ENCODE measurements at places on chromosomes 13 and 19.

DNA sequence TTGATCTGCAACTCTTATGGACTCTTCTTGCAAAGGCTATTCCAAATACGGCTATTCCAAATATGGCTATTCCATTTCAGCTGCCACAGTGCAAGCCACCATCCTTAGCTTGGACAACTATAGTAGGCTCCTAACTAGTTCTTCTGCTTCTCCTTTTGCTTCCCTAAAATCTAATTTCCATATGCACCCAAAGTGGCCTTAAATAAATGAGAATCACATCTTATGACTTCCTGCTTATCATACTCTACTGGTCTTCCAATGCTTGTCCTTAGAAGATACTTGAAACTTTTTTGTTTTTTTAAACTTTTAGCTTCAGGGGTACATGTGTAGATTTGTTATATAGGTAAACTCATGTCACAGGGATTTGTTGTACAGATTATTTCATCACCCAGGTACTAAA is 4.9 kb downstream of the UCHL3 start:
- DNase-seq = no peak

DNA sequence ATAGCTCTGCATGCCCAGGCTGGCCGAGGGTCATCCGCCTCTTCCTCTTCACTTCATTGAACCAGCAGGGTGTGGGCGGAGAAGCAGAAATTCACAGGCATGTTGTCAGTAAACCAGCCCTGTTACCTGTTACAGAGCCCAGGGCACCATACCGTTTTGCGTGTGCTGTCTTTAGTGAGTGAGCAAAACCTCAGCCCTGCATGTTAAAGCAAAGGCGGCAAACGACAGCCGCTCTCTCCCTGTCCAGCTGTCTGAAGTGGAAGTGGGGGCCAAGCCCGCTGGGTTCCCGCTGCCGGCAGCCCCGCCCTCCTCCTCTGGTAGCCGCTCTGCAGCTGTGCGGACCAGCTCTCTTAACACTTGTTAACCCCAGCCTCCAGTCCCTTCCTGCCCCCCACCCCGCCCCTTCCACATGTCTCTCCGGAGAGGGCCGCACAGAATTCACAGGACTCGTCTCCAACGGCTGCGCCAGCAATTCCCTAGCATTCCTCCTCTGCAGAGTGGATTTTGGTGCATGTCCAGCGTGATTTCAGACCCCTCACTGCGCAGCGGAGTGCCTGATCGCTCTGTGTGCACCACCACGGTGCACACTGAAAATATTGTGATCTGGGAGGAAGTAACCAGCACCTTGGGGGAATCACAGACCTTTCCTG is 12.7 kb downstream of the KLHL26 start:
- DNase-seq = no peak

DNA sequence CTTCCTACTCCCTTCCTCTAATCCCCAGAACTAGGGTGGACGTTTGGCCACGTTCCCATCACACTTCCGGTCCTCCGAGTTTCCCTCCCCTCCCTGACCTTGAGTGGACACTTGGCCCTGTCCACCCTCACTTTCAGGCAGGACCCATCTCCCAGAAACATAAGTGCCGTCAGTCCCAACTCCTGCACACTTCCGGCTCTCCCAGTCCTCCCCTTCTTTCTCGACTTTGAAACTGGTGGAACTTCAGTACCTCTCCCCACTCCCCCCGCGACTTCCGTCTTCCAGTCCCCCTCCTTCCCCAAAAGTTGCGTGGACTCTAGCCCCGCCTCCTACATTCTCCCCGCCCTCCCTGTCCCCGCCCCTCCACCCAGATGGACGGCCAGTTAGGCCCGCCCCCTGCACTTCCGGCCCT is 278 bp upstream of the ZNF274 start:
- DNase-seq = no peak

DNA sequence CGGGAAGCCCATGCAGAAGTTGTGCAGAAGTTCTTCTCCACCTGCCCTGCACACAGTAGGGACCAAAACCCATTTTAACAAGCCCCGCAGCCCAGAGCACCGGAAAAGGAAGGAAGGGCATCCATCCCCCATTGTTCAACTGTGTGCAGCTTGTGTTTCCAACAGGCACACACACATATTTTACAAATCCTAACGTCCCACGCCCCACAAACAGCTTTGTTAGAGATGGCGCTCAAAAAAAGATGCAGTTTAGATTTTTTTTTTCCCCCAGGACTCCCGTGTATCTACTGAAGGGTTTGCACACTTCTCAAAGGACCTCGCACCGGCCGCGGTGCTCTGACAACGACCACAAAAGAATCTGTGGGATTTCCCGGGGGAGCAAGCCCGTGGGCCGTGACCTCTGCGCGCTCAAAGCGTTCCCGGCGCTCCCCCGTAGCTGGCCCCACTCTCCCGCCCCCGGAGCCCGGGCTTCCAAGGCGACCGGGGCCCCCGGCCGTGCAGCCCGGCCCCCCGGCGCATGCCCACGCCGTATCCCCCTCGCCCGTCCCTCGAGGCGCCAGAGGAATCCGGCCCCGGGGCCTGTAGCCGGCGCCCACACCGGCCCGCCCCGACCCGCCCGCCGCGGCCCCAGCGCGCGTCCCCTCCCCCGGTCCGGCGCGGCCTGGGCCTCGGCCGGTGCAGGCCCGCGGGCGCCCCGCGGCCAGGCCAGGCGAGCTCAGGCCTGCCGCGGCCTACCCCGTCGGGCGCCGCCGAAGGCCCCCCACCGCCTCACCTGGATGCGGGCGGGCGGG is 523 bp downstream of the ELAVL1 start:
- peak; percentile 78 for DNase-seq

DNA sequence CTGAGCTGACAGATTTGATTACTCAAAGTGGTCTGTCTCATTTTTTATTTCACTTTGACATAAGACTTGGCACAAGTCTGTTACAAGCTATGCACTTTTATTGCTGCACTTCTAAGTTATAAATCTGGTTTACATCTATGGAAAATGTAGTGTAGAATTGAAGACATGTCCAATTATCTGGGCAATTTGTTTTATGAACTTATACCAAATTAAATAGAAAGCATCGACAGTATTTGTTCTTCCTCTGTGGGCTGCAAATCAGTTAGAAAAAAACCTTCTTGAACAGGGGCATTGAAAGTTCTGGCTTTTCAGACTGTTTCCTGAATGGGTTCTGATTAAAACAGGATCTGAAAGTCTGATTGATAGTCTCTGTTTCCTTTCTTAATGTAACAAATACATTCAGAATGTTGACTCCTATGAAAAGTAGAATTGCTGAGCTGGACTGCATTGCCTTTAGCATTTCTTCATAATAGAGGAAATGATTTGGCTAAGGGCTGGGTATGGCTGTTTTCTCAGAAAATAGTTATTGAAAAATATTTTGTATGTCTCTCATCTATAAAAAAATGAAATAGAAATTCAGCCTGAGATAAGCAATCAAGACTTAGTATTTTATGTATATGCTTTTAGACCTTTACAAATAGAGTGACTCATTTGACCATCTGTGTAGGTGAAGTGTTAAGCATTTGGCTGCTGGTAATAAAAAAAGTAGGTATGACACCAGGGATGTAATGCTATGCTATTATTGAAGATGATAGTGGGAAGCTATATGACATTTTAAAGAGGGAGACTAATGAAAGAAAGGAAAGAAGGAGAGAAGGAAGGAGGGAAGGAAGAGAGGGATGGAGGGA is 210.9 kb upstream of the SPRY2 start:
- no peak for DNase-seq

DNA sequence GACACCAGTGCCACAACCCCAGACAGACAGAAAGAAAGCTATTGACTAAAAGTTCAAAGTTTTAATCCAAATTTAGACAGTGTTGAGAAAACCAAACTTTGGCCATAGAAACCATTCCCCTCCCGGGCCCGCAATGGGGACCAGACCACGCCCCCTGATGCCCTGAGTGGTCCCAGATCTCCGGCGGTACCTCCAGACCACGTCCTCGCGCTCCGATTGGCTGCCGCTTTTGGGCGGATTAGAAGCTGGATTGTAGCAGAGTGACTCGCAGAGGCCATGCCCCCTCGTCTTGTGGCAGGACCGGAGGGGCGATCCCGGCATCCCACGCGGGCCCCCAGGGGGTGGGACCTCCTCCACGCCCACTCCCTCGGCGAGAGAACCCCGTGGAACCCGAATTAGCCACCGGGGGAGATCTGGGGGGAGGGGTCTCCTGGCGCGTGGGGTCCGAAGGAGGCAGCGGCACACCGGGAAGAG is 797 bp upstream of the HSD17B14 start:
- DNase-seq = peak; percentile 94

DNA sequence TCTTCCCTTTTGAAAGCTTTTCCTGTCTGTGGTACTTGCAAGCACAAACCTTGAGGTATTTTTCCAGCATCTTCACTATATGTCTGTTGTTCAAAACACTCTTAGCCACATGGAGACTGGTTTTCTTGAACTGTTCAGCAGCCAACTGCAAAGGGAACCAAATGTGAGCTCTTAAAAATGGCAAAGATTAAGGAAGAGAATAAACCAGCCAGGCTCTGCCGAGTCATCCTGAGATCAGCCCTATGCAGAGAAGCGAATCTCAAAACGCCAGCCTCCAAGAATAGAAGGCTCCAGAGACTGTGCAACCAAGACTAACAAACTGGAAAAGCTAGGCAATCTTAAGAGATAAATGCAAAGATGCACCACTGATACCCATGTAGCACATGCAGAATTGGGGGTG is 20.7 kb downstream of the AKAP8 start:
- DNase-seq = no peak

DNA sequence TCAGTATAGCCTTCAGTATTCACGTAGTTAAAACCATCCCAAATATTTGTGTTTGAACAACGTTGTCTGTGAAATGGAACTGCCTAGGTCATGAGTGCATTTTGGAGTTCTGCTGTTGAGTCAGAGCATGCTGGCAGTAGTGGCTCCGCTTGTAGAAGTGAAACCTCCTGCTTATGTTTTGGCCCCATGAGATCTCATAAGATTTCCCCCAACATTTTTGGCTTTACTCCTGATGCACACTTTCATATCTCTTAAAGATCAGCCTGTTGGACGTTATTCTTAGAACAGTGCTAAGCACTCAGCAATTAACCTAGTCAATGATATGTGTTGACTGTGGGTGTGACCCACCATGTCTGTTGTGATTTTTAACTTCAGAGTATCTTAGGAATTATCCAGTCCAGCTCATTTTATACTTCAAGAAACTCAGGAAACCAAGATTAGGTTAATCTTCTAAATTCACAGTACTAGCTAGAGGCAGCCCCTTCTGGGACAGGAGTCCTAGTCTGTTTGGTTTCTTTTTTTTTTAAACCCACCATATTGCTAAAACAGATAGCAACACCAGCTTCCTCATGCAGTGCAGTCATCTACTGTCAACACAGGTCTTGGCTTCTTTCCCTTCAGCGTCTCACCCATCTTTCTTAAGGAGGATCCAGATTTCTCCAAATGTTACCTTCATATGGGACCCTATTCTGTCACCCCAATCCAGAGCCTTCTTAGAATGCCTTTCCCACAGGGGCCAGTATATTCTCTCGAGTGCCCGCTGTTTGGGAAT is 26.2 kb downstream of the RAP2A start:
- DNase-seq = no peak

GRCh38 chr19:14418856-14419105 is 360 bp downstream of the DDX39A start:
- peak; percentile 93 for DNase-seq

DNA sequence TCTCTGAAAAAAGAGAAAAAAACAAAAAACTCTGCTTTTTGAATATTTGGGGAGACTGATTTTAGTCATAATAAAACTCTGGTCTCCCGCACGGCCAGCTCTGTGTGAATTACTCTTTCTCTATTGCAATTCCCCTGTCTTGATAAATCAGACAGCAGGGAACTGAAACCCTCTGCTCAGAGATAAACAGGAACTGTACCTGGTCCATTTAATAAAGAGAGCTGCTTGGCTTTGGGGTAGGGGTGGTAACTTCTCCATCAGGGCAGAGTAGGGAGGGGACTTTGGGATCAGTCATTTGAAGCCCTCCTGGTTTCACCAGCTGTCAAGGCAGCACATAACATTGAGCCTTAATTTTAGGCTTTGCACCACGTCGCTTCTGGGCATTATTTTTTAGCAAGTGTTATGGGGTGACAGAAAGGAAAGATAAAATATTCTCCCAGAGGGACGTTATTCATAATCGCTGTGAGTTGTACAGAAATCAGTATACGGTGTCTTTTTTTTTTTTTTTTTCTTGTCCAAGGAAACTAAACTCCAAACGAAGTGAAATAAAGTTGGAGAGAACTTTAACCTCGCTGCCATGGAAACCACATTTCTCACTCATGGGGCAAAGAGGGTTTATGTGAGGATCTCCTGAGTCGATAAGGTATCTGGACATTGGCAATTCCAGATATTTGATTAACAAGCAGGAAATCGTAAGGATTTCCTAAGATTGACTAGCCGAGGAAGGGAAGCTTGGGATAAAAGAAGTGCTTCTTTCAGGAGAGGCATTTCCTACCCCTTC is 99.0 kb upstream of the MRI1 start:
- DNase-seq = no peak

DNA sequence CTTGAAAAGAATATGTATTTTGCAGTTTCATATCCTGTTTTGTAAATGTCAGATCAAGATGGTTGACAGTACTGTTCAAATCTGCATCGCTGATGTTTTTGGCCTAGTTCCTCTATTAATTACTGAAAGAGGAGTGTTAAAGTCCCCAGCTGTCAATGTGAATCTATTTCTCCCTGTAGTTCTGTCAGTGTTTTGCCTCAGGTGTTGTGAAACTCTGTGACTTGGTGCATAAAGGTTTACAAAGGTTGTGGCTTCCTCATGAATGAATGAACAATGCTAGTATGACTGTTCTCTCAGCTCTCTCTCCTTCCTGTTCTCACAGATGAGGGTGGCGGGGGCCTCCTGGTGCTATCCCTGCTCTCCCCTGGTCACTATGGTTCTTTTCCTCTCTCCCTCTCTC is 142.4 kb downstream of the MYCBP2 start:
- no peak for DNase-seq

DNA sequence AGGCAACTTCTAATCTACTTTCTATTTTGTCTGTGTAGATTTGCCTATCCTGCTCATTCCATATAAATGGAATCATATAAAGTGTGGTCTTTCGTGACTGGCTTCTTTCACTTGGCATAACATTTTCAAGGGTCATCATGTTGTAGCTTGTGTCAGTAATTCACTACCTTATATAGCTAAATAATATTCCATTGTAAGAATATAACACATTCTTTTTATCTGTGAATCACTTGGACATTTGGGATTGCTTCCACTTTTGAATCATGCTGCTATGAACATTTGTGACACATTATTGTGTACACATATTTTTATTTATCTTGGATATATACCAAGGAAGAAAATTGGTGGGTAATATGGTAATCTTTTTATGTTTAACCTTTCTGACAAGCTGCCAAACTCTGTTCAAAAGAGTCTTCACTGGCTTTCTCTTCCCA is 89.0 kb upstream of the CSNK1A1L start:
- peak; percentile 33 for DNase-seq

All from adipocyte (in vitro differentiated cells).